ENCODE measurements at places on chromosomes 7 and 10.

DNA sequence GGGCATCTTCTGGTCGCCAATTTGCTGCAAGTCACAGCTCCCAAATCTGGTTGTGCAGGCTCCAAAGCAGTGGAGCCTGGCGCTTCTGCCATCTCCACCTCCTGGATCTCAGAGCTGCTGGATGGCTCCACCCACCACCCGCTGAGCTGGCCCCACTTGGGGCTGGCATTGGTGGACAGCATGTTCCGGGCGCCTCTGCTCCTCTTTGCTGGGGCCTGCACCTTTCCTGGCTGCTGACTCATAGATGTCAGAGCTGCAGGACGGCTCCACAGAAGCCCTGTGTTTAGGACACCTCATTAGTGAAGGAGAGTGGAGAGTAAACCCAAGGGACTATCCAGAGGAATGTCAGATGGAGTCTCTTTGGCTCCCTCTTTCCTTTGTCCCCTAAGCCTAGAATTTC lies 27.4 kb downstream of the MAPK8 start:
- no peak for DNase-seq

DNA sequence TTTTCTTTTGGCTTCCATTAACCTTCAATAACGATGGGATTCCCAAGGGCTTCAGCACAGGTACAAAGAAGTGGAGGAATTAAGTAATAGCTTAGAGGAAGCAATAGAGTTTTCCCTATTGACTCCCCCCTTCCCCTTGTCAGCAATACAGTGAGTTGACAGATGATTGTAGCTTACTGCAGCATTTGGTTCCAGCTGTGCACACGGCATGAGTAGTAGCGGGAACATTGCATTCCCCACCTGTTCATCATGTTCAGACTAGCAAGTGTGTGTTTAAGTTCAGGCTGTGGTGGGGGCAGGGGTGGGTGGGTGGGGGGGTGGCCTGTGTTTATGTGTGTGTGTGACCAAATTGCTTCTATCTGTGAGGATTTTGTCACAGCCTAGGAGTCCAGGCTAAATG lies 4.6 kb upstream of the ADRA2A start:
- no peak for DNase-seq

DNA sequence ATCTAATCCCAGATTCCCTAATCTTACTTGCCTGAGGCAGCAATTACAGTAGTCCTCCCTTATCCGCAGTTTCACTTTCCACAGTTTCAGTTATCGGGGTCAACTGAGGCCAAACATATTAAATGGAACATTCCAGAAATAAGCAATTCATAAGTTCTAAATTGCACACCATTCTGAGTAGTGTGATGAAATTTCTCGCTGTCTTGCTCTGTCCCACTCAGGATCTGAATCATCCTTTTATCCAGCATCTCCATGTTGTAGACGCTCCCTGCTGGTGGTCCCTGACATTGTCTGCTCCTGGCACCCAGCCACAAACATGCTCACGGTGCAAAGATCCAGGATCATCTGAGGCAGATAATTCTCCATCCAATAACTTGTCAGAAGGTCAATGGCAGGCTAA lies 128.7 kb upstream of the CXCL12 start:
- DNase-seq = no peak

DNA sequence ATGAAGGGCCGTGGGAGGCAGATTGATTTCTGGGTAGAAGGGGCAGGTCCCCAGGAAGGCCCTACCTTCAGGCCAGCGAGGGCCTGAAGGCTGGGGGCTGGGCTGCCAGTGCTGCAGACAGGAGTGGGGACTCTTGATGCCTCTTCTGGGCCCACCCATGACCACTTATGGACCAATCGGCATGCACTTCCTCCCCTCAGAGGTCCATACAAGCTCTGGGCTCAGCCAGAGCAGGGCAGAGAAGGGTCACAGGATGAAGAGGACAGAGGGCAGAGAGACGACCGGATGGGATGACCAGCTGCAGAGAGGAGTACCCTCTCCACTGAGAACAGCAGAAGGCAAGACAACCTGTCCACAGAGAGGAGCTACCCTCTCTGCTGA lies 120.1 kb downstream of the DYNC2I1 start:
- peak; percentile 9 for DNase-seq

DNA sequence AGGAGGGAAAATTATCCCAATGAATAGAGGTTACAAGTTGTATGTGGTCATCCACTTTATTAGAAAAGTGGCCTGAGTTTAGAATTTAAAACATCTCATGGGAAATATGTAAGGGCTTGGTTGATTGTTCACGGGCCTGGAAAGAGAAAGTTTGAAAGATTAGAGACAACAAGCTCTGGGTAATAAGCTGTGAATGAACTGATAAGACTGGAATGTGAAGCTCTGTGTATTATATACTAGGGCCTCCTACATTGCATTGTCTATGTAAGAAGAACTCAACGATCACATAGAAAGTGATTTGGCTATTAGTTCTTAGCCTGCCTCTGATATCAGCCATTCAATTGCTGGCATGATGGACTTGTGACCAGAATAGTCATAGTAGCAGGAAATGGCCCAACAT lies 199.2 kb upstream of the MAGI2 start:
- no peak for DNase-seq

GRCh38 chr7:17682586-17682985 lies 257.7 kb downstream of the SNX13 start:
- no peak for DNase-seq

DNA sequence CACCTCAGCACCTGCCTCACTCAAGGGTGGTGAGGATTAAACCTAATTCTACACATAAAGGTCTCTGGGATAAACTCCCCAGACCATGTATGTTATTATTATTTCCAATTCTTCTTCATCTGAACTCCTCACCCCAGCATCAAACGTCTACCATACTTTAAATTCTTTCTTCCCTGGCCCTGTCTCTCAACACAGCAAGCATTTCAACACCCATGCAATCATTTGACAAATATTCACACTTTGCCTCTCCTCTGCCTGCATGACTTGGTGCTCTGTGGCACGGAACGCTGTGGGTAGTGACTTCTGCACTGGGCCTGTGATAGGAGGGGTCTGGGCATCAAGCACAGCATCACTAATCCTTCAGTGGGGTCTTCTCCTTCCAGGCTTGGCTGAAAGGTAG lies 490.8 kb downstream of the TNS3 start:
- no peak for DNase-seq

DNA sequence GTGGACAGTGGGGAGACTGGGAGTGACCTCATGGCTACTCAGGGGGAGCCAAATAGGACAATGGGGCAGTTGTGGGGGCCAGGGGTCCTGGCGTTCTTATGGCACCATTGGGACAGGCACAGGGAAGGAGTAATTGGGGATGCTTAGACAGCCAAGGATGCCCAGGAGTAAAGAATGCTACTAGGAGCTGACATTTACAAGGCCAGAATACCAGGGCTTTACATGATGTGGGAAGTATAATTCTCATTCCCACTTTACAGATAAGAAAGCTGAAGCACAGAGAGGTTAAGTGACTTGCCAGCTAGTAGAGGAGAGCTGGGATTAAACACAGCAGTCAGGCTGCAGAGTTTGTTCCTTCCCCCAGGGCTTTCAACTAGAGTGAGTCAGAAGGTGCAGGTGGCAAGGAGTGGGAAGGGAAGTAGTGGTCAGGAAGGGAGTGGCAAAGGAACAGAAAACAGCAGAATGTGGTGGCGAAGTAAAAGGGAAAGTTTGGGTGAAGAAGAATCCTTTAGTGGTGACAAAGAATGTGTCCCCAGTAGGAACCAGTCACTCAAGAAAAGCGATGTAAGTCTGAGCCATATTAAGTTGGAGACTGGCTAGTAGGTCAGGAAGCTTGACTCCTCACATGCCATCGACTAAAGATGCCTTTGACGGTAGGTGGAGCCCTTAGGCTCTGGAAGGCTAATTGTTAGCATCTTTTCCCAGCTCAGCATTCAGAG lies 32.8 kb downstream of the CPVL start:
- DNase-seq = peak; percentile 76

GRCh38 chr7:51242881-51243518 lies 73.6 kb downstream of the COBL start:
- no peak for DNase-seq

DNA sequence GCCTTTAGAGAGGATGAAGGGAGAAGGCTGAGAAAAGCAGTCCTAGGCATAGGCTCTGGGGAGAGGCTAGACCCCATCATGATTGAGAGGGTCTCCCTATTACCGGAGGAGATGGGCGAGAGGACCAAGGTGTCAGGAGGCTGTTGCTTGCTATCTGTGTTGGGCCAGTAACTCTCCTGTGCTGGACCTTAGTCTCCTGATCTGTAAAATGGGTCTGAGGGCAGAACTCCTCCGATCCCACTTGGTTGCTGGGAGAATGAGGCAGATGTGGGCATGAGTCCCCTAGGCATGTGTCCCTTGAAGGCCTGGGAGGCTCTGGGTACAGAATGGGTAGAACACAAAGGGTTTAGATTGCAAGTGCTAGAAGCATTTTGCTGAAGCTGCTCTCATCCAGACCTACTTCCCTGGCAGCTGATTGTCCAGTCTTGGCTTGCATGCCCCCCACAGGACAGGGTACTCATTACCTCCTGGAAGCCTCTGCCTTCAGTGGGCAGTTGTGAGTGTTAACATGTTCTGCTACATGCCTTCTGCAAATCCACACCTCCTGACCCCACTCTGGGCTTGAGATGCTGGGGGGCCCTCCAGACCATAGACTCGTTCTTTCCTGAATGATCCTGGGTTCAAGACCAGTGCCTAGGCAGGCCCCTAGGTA lies 4.4 kb downstream of the ZMIZ1 start:
- peak; percentile 51 for DNase-seq

DNA sequence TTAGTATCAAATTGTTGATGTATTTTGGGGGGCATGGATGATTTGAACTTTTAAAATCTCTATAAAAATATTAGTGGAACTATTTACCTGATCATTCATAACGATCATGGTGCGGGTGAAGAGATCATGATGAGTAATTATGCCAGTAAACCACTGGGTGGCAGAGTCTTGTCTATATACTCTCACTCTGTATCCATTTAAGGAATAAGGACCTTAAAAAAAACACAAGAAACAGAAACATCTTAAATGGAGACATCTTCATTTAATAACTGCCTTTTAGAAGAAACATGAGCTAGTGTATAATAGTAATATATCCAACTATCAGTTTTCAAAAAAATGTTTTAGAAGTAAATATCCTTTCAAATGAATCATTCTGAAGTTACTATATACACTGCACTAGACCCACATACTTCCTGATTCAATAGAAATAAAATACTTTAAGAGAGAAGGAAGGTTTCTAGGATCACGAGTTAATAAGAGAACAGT lies 84.0 kb downstream of the NRBF2 start:
- peak; percentile 87 for DNase-seq

GRCh38 chr7:146115851-146116520 lies 615 bp upstream of the CNTNAP2 start:
- DNase-seq = peak; percentile 72

DNA sequence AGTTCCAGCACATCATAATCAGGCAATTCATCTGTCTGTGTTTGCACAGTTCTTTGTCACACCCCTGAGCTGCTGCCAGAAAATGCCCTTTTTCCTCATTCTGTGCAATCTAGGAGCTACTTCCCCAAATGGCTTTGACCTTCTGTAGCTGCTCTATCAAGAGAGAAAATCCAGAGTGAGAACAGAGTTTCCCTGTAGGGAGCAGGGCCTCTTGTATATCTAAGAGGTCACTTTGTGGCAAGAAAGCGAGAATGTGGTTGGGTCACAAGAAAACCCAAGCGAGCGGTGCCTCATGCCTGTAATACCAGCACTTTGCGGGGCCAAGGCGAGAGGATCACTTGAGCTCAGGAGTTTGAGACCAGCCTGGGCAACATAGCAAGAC lies 24.3 kb downstream of the SLC29A3 start:
- DNase-seq = peak; percentile 66

Data from hematopoietic multipotent progenitor cell treated with erythropoietin and hydrocortisone succinate and interleukin-3 and kit ligand, for 6 days (in vitro differentiated cells).